ENCODE measurements at places on chromosomes 13 and 19.
A peak's percentile ranks its signal among the peaks of the same experiment; 100 is the strongest.

DNA sequence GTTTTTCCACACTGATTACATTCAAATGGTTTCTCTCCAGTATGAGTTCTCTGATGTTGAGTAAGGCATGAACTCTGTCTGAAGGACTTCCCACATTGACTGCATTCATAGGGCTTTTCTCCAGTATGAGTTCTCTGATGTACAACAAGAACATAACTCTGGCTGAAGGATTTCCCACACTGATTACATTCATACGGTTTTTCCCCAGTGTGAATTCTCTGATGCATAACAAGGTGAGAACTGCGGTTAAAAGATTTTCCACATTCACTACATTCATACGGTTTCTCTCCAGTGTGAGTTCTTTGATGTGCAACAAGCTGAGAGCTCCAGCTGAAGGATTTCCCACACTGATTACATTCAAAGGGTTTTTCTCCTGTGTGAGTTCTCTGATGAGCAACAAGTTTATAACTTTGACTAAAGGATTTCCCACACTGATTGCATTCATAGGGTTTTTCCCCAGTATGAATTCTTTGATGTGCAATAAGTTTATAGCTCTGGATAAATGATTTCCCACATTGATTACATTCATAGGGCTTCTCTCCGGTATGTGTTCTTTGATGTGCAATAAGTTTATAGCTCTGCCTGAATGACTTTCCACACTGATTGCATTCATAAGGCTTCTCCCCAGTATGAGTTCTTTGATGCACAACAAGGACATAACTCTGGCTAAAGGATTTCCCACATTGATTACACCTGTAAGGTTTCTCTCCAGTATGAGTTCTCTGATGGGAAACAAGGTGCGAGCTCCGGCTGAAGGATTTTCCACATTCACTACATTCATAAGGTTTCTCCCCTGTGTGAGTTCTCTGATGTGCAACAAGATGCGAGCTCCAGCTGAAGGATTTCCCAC is 23.5 kb downstream of the ZNF180 start:
- DNase-seq: peak; percentile 23

DNA sequence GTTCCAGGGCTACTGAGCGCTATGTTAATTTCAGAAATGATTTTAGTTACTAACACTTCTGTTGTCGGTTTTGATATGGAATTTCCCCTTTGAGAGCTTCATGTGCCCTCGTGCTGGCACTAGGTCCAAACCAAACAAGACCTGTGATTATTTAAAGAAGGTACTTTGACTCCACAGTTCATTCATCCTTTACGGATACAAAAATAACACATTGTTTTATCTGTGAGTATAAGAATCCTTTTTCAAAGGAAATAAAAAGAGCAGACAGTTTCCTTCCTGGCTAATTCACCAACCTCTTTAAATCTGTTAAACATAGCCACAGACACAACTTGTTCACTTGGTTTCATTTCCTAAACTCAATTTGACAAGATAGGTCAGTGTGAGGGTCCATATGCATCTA is 141.2 kb downstream of the FLT1 start:
- no peak for DNase-seq

DNA sequence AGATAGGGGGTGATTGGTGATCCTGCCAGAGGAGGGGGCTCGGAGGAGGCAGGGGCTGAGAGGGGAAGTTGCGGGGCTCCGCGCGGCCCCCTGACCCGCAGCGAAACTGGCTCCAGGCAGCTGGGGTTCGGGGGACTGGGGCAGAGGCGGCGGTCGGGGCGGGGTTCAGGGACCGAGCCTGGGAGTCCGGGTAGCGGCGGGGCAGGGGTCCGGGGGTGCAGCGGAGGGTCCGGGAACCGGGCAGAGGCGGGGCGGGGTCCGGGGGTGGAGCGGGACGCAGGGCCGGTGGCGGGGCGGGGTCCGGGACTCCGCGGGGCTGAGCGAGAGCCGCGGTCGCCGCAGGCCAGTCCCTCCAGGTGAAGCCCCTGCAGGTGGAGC is 1.2 kb downstream of the MADCAM1 start:
- no peak for DNase-seq

DNA sequence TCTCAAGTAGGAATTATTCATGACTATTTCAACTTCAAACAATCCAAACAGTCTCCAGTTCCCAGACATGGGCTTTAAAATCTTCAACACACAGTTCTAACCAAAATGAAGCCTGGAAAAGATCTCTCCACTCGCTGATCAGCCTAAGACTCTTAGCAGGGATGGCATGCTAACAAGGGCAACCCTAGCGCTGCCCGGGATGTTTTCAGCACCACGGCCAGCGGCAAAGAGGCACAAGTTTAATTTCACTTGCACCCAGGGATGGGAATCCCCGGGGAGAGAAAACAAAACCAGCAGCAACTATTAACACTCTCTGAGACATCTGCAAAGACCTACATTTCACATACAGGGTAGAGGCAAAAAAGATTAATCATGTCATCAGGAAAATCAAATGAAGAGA is 43.0 kb downstream of the CACNA1A start:
- peak; percentile 26 for DNase-seq

DNA sequence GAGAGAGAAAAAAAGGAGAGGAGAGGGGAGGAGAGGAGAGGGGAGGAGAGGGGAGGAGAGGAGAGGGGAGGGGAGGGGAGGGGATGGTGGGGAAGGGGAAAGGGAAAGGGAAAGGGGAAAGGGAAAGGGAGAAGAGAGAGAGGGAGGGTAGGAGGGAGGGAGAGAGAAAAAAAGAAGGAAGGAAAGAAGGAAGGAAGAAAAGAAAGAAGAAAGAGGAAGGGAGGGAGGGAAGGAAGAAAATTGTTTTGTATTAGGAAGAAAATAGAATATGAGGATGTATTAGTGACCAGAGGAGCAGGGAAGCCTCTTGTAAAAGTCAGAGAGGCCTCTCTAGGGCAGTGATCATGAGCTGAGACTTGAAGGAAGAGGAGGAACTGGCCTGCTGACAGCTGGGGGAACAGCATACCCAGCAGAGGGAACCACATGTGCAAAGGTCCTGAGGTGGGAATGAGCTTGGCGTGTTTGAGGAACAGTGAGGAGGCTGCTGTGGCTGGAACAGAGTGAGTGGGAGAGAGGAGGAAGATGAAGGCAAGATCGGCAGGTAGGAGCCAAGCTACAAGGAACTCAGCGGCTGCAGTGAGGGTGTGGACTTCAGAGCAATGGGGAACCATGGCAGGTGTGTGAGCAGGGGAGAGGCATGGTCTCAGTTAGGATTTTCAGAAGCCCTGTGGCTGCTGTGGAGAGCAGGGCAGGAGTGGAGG is 9.6 kb upstream of the KCNN1 start:
- DNase-seq: no peak

- no peak for DNase-seq
These were observed 10.4 kb downstream of the GP6 start for GRCh38 chr19:55027472-55028337.

DNA sequence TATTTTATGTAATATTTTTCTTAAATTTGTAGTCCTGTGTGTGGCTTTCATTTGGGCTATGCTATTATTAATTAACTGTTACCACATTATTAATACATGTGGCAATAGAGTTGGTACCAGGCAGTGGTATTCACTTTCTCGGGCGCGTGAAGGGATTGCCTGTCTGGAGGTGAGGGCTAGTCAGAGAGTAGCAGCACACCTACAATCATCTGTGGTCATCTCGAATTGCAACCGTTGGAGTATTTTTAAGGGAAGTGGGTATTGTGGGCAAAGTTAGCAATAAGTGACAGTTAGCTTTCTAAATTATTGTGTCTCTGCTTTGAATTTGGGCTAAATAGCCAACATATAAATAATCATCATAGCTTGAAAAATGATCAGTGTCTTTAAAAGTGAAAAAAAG is 20.0 kb upstream of the GPR18 start:
- DNase-seq: no peak

DNA sequence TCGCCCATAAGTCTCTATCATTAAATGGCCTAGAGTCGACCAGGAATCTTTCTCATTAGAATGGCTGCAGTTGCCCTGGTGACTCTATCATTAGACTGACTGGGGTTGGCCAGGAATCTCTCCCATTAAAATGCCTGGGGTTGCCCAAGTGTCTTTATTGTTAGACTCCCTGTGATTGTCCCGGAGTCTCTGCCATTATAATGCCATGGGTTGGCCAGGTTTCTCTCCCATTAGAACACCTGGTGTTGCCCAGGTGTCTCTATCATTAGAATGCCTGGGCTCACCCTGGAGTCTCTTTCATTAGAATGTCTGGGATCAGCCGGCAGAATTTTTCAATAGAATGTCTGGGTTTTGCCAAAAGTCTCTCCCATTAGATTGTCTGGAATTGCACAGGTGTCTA is 1459.3 kb downstream of the UQCRFS1 start:
- DNase-seq: no peak

GRCh38 chr19:56393119-56394012 is at the start of gene ZNF582:
ZNF582 (minus strand) TSS chr19:56393534; CDS start chr19:56391752, 1,782 bp downstream.
- DNase-seq: peak; percentile 91

DNA sequence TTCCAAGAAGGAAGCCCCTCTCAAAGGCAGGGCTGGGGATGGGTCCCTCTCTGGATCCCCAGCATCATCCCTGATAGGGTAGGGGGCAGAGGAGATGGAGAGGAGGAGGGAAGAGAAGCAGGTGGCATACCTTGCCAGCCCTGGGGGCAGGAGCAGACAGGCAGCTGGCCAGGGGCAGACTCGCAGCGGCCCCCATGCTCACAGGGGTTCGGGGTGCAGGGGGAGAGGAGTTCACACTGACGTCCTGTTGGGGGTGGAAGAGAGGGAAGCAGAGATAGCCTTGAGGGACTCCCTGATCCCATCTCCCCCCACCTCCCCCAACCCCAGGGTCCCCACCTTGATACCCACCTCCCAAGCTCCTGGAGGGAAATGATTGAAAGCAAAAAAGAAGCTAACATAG is 16.0 kb downstream of the NOTCH3 start:
- DNase-seq: no peak

GRCh38 chr13:24176351-24177101 is 16.0 kb downstream of the SPATA13 start:
- no peak for DNase-seq

- peak; percentile 60 for DNase-seq
These were observed 77.8 kb downstream of the TUBGCP3 start for GRCh38 chr13:112510002-112510780.

- DNase-seq: no peak
These were observed 45.8 kb downstream of the SOX1 start for GRCh38 chr13:112112534-112113276.

DNA sequence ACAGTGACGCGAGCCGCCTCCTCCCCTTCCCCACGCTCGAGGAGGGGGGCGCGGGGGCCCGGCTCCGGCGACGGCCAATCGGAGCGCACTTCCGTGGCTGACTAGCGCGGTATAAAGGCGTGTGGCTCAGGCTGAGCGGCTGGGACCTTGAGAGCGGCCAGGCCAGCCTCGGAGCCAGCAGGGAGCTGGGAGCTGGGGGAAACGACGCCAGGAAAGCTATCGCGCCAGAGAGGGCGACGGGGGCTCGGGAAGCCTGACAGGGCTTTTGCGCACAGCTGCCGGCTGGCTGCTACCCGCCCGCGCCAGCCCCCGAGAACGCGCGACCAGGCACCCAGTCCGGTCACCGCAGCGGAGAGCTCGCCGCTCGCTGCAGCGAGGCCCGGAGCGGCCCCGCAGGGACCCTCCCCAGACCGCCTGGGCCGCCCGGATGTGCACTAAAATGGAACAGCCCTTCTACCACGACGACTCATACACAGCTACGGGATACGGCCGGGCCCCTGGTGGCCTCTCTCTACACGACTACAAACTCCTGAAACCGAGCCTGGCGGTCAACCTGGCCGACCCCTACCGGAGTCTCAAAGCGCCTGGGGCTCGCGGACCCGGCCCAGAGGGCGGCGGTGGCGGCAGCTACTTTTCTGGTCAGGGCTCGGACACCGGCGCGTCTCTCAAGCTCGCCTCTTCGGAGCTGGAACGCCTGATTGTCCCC is at the start of gene JUNB:
JUNB (plus strand) TSS at position 142 of the 706 bp plus-strand sequence; CDS start at position 428, 286 bp downstream.
- DNase-seq: peak; percentile 97

DNA sequence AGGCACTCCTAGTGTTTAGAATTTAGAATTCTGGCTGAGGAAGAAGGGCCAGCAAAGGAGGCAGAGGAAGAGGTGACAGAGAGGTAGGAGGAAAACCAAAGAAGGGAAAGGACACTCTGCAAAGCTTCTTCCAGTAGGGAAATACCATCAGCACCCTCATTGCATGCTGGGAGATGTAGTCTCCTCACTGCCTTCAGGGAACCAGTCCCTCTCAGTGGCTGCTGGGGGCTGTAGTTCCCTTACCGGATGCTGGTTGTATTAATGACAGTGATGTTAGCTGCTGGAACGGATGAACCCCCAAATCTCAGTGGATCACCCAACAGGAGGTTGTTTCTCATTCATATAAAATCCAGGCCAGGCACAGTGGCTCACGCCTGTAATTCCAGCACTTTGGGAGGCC is 10.1 kb downstream of the GRIN2D start:
- DNase-seq: peak; percentile 83

DNA sequence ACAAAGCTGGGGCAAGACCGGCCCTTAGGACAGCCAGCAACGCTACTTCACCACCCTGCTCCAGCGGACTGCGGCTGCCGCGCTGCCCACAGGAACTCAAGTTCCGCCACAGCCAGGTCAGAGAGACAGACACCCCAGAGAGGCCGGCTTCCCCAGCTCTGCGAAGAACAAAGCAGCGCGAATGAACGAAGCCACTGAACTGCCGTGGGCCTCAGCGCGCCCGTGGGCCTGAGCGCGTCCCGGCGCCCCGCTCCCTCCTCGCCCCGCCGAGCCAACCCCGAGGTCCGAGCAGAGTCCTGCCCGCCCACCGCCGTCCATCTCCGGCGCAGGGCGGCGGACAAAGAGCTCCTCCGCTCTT is 158.4 kb downstream of the RNF17 start:
- peak; percentile 49 for DNase-seq

DNA sequence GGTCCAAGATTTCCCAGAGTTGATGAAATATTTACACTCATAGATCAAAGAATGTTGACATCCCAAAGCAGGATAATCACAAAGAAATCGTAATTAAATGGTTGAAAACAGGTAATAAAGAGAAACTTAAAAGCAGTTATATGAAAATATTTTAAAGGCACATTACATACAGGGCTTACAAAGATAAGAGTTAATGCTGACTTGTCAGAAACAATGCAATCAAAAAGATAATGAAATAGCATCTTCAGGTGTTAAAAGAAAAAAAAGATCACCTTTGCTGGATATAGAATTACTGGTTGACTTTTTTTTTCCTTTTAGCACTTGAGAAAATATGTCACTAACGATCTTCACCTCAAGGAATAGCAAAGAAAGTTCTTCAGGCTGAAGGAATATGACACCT is 48.8 kb downstream of the KCTD15 start:
- no peak for DNase-seq

- DNase-seq: no peak
These were observed 199.6 kb downstream of the UQCRFS1 start for GRCh38 chr19:29013325-29013724.

Data from EH (cell line).